Naive thymus-derived CD8-positive, alpha-beta T cell (primary cell): ENCODE measurements at places on chromosomes 2 and 18.

GRCh38 chr2:170368370-170368769 lies 190.4 kb downstream of the MYO3B start:
- no peak for DNase-seq

DNA sequence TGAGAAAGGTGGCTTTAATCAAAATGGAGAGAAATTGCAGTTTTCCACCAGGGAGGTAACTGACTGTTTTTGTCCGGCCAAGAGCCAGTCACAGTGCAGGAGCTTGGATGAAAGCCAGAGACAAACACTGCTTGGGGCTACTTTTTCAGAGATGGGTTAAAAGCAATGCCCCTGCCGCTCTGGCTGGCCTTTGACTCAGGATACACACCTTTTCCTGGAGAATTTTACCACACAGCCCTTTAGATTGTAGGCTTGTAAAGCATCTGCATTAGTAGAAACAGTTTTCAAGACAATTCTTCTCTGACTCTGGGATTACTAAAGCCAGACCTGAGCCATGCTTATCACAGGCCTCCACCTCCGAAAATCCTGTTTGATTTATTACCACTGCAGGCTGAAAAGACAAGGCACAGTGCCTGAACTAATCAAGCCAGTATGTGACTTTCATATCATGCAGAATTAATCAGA lies 79.7 kb downstream of the CCBE1 start:
- DNase-seq, result no peak

- no peak for DNase-seq
Observed at GRCh38 chr2:132448771-132449170, 32.2 kb downstream of the GPR39 start.

GRCh38 chr2:9658972-9659371 lies 28.2 kb upstream of the YWHAQ start:
- no peak for DNase-seq

- DNase-seq, result no peak
Observed at GRCh38 chr2:203650860-203651613, 55.4 kb upstream of the CD28 start.

GRCh38 chr2:50753234-50753633 lies 278.7 kb downstream of the NRXN1 start:
- no peak for DNase-seq

- DNase-seq, result no peak
Observed at GRCh38 chr18:49854681-49855080, 41.3 kb upstream of the ACAA2 start.

- no peak for DNase-seq
Observed at GRCh38 chr18:47777626-47778025, 152.8 kb downstream of the SMAD2 start.

DNA sequence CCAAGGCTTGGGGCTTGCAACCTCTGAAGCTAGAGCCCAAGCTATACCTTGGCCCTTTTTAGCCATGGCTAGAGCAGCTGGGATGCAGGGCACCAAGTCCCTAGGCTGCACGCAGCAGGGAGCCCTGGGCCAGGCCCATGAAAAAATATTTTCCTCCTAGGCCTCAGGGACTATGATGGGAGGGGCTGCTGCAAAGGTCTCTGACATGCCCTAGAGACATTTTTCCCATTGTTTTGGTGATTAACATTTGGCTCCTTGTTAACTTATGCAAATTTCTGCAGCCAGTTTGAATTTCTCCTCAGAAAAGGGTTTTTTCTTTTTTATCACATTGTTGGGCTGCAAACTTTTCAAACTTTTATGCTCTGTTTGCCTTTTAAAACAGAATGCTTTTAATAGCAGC lies 56.9 kb upstream of the LHCGR start:
- no peak for DNase-seq

- no peak for DNase-seq
Observed at GRCh38 chr2:173043476-173043875, 32.2 kb upstream of the MAP3K20 start.

GRCh38 chr2:207869784-207870778 lies 100.4 kb upstream of the FZD5 start:
- no peak for DNase-seq

DNA sequence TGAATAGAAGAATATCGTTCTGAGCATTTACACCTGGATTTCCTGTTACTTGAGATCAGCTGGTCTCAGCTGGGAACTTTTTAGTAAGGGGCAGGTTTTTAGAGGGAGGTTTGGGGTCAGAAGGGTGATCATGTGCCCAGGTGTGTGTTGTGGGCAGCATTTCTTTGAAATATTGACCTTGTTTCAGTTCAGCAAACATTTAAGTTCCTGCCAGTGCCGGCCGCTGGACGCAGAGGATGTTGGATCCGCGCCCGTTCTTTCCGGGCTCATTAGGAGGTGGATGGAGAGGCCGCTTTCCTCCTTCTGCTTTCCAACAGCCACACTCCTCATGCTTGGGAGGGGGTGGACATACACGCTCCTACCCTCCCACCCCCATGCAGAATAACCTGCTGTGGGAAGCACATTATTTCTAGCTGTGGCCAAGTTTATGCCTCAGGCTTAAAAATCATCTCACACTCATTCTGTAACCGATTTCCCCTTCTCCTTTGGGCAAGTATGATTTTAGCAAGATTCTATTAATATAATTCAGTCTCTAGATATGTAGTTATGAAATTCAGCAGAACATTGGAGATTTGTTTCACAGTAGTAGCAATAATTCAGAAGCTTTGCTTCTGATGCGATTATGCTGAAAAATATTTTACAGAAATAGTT lies 131.4 kb downstream of the ZNF236 start:
- no peak for DNase-seq

DNA sequence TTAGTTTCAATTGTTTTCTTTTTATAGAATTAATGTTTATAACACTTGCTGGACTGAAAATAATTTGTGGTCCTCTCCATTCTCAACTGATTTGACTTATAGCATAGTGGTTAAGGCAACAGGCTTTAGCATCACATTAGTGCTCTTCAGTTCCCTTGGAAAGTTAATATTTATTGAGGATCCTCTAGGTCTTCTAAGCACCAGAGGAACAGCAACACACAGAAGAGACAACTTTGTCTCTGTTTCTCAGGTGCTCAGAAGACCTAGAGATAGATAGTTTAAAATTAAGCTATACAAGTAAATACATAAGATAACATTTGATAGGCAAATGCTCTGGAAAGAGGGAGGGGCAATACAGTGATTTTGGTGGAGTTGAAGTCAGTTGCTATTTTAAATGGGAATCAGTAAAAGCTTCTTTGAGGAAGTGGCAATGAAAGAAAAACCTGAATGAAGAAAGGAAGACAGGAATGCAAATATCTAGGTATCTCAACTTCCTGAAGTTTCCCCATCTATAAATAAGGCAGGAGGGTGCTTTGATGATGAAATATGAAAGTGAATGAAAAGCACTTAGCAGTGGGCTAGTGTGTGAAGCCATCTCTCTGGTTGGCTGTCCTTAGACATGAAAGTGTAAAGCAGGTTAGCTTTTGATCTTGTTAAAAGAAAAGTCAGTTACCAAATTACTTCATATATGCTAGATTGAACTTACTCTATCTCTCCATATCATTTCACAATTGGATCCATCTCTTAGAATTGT lies 7.9 kb downstream of the NEUROD1 start:
- DNase-seq, result no peak

GRCh38 chr2:184597571-184597991 lies 748 bp upstream of the ZNF804A start:
- DNase-seq, result no peak

DNA sequence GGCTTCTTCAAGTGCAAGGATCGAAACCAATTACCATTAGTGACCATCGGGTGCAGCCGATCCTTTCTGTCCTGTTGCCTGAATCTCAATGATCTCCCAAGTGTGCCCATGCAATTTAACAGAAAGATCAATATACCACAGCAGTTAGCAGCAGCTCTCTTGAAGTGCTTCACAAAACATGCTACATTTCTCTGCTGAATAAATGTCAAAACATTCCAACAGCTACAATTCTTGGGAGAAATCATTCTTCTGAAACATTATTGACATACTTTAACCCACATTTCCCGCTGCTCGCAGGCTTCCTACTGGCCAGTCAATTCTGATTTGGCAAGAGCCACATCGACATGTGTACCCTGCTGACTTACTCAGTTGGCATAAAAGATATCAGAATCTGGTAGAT lies 907.7 kb downstream of the TMEM182 start:
- no peak for DNase-seq

GRCh38 chr18:58302811-58303210 lies 258.8 kb downstream of the NEDD4L start:
- DNase-seq, result peak; percentile 18

DNA sequence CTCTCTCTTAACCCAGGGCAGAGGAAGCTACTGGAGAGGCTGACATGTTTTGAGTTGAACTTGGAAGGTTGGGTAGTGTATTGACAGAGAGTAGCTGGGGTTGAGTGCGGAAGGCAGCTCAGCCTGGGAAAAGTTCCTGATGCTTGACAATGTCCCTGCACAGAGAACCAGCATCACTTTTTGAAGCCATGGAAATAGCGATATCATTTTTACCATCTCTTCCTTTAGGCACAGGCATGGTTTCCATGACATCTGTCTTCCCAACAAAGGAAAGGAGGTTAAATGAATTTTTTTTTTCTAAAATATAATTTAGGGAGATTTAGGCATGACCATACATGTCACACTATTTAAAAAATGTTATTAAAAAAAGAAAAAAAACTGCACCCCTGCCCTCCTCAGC lies 78.3 kb upstream of the KCNE4 start:
- DNase-seq, result no peak

GRCh38 chr18:10757349-10757748 lies 231.5 kb downstream of the NAPG start:
- no peak for DNase-seq

DNA sequence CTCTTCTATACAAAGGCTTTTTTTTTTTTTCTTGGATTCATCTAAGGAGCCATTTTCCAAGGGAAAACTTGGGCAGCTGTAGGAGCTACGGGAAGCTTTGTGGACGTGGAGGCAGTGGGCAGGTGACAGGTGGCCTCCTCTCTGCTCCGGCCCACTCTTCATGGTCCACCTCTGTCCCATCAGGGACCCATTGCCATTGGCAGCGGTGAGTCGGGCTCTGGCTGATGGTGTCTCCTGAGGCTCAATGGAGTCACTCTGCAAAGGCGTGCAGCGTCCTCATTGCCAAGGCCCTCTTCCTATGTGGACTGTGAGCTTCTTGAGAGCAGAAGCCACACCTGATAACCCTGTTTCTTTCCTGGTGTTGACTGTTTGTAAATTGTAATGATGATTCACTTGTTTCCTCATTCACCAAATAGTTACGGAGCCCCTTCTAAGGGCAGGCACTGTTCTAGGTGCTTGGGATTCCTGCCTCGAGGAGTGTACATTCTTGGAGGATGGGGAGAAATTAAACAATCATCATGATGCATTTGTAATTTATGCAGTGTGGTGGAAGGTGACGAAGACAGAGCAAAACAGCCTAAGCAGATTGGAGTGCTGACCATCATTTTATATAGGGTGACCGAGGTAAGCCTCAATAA lies 240.3 kb upstream of the HS6ST1 start:
- DNase-seq, result no peak

GRCh38 chr2:214737188-214737587 lies 72.3 kb downstream of the BARD1 start:
- DNase-seq, result no peak

DNA sequence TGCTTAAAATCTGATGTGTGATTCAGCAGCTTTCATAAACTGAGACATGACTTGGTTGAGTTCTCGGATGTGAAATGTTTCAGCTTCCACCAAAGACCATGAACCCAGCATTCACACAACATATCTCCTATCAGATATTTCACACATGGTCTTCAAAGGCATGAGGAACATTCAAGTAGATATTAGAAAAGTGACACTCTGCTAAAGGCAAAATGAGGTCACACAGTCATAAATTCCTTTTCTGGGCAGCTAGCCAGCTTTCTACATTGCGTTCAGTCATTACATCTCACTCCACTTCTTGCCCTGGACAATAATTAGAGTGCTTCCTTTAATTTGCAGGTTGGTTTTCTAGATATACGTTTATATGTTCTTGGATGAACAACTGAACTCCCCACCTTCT lies 96.7 kb downstream of the GAREM1 start:
- no peak for DNase-seq

GRCh38 chr2:23993736-23994269 lies 16.1 kb upstream of the MFSD2B start:
- no peak for DNase-seq
